ENCODE measurements at places on chromosomes 12 and 14.

- no peak for DNase-seq
Observed at GRCh38 chr12:18283831-18284230, 22.5 kb downstream of the PIK3C2G start.

GRCh38 chr12:111405149-111405858 is 419 bp upstream of the SH2B3 start:
- DNase-seq, result peak; percentile 99

GRCh38 chr14:79101388-79101787 is 931.2 kb downstream of the NRXN3 start:
- no peak for DNase-seq

- DNase-seq, result peak; percentile 64
Observed at GRCh38 chr14:100317912-100318808, 5.0 kb upstream of the SLC25A47 start.

DNA sequence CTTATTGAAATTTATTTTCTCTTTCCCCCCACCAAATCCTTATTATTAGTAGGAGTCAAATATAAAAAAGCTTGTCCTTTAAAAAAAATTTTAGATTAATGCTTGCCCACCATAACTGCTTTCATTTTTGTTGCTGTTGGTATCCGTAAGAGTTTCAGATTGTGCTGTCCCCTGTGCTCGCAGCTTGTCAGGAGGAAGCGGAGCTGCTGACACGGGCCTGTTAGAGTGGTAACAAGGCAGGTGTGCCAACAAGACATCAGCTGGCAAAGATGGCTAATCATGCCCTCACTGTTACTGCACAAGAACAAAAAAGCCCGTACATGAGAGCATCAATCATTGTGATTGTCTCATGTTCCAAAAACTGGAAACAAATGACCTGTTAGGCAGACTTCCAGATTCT is 148.4 kb downstream of the ALG10B start:
- DNase-seq, result no peak

DNA sequence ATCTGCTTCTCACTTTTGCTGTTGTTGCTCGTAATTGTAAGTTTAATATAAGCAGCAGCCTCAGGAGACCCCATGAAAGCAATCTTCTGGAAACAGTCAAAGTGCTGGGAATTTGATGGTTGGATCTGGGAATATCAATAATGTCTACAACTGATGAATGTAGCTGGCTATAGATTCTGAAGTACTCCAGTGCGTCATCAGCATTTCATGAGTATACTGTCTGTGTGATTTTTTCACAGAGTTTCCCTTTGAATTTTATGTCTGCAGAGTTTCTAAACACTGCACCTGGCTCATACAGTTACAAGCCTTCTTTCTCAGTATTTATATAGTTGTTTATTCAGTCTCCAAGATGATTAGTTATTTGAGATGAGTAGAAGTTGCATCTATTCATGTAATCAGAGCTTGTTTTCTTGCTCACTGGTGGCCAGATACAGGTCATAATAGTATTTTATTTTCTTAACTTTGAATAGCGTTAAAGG is 222.3 kb downstream of the RAD51B start:
- DNase-seq, result no peak

GRCh38 chr14:104146651-104147345 is 8.4 kb downstream of the KIF26A start:
- no peak for DNase-seq

GRCh38 chr14:53190938-53191337 is 37.8 kb upstream of the DDHD1 start:
- DNase-seq, result no peak

- DNase-seq, result peak; percentile 67
Observed at GRCh38 chr12:122182887-122183587, at the start of gene LRRC43. LRRC43 (plus strand) TSS chr12:122183123; CDS start chr12:122183145, 22 bp downstream.

GRCh38 chr12:42323856-42324255 is 2.0 kb downstream of the ZCRB1 start:
- DNase-seq, result no peak

DNA sequence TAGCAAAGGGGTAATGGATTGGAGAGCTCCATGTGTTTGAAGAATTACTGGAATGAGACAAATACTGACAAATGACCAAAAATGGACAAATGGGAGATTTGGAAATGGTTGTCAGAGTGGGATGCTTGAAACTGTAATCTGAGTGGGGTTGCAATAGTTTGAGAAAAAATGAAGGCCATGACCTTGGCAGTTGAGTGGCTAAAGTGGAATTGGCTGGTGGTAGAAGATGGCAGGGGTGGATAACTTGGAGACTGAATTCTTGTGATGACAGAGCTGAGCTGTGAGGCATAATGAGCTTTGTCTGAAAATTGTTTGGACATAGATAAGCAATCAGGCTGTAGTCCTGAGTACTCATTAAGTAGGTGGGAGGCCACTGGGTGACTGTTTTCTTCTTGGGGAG is 222.5 kb upstream of the PRICKLE1 start:
- DNase-seq, result no peak

DNA sequence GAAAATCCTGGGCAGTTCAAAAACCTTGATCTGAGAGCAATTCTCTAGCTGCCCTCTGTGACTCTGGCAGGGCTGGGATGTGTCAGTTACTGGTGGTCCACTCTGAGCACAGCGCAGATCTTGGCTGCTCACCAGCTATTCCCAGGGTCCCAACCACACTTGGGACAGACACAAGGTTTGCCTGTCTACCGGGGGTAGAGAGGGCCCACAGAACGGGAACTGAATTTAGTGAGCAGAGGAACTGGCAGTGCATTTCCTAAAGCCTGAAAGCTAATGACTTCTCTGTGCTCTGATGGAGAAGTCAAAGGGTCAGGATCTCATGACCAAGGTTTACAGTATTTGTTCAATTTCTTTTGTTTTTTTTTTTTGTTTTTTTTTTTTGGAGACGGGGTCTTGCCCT is 2.6 kb downstream of the PDE6H start:
- DNase-seq, result no peak

GRCh38 chr14:42111355-42111754 is 504.7 kb downstream of the LRFN5 start:
- DNase-seq, result no peak

GRCh38 chr14:82621881-82622450 is 1088.3 kb upstream of the SEL1L start:
- DNase-seq, result no peak

All from T47D (cell line).